ENCODE measurements at places on chromosomes 11 and 22.

GRCh38 chr22:30893434-30894370 lies 74.9 kb downstream of the MORC2 start:
- DNase-seq: no peak

DNA sequence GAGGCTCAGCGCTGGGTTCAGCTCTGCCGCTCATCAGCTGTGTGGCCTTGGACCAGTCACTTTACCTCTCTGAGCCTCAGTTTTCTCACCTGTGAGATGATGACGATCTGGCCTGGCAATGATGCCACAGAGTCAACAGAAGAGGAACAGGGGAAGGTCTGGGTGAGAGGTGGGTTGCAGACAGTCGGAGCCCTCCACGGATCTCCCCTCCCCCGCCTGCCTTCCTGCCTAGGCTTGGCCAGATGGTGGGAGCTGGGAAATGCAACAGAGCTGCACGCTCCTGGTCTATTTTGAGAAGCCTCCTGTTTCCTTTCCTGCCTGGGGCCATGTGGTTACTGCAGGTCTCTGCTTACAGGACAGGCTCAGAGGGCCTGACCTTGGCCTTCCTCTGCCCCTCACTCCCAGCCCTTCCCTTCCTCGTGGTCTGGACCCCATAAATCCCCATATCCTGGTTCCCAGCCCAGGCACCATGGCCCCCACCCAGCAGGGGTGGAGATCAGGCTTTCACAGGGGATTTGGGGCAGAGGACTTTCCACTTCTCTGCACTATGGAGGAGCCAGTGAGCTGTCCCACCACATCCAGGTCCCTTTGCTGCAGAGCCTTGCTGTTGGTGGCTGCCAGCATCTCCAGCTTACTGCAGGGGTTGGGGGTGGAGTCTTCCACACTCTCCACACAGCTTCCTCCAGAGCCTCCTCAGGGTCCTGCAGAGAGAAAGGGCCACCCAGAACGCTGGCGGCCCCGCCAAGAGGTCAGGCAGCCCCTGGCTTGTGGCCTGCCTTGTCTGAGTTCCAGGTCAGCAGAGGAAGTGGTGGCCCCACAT lies 46.9 kb downstream of the C11orf96 start:
- no peak for DNase-seq

GRCh38 chr11:36265793-36266628 lies 23.2 kb downstream of the COMMD9 start:
- DNase-seq: peak; percentile 50

DNA sequence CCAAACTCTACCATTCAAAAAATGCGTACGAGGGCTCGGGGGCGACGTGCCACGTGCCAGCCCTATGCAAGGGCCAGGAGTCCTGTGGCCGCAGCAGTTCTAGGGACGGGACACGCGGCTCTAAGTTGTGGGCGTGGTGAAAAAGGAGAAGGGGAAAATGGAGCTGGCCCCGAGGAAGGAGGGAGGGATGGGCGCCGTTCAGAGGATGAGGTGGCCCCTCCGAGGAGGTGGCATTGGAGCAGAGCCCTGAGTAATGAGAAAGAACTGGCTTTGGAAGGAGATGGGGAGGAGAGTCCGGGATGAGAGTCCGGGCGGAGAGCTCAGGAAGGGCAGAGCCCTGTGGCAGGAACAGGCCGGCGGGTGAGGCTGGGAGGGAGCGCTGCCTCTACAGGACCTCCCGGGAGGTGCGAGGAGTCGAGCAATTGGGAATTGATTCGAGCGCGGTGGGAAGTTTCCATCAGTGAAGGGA lies 21.0 kb downstream of the OTUB1 start:
- no peak for DNase-seq

GRCh38 chr11:57632116-57632515 lies 17.6 kb downstream of the YPEL4 start:
- DNase-seq: no peak

GRCh38 chr11:7520981-7521487 lies 7.2 kb downstream of the PPFIBP2 start:
- no peak for DNase-seq

GRCh38 chr22:40347300-40347699 lies 1.0 kb downstream of the ADSL start:
- DNase-seq: no peak

GRCh38 chr11:11230802-11231562 lies 122.1 kb downstream of the CSNK2A3 start:
- no peak for DNase-seq

DNA sequence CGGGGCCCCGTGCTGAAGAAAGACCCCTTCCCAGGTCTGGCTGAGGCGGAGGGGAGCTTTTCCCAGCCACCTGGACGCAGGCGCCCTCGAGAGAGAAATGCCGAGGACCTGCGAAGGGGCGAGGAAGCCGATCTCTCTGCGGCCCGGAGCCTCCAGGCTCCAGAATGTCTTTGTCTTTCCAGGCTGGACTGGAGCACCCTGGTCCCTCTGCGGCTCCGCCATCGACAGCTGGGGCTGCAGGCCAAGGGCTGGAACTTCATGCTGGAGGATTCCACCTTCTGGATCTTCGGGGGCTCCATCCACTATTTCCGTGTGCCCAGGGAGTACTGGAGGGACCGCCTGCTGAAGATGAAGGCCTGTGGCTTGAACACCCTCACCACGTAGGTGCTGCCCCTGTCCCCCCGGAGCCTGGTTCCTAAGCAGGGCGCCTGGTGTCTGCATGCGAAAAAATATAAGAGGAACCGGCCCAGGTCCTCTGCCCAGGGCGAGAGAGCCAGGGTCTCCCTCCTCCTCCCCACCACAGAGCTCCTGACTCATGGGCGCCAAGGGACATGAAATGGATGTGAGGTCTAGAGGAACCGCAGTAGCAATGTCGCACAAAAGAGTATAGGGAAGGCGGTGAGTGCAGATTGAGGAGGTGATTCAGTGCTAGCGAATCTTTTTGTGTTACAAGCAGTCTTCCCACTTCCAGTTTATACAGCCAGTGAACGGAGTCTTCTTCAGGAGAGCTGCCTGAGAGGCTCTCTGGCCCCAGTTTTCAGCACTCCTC lies 11.0 kb downstream of the GLB1L2 start:
- DNase-seq: no peak

GRCh38 chr11:27795955-27796861 lies 96.0 kb upstream of the BDNF start:
- no peak for DNase-seq

- no peak for DNase-seq
Observed at GRCh38 chr11:7977232-7977917, 9.8 kb upstream of the EIF3F start.

- DNase-seq: no peak
Observed at GRCh38 chr11:101880222-101880621, 34.6 kb upstream of the CEP126 start.

GRCh38 chr11:47724041-47724729 lies 9.0 kb upstream of the AGBL2 start:
- no peak for DNase-seq

DNA sequence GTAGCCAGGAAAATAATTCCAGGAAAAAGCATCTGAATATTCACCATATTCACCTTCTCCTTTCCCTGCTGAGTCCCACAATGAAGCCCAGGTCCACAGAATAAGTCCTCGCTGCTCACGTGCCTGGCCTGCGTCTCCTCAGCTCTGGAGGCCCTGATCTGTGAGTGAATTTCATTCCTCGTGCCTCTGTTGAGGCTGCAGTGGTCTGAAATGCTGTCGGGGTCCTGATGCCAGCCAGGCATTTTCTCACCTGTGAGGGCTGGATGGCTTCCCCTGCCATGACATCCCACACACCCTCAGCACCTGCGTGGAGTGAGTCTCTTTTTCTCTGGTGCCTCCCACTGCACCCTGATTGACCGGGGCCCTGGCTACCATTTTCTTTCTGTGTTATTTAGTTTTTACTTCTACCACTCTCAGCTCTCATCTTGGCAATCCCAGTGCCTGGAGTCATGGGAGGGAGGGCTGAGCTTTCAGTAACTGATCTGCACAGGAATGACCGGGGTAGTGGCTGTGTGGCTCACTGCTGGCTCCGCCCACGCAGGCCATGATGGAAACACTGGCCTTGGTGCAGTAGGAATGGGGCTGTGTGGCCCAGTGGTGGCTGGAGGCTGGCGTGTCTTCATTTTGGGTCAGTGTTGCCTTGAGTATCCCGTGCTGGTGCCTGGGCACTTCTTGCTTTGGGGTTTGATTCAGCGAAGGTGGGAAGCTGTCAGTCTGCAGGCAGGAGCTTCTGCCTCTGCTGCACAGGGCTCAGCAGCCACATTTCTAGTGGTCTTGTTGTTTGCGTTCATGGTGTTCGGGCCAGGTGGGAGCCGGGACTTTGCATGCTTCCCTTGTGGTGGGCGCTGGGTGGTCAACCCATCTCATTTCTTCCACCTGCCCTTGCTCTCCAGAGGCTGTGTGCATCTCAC lies 807.2 kb downstream of the TBC1D22A start:
- DNase-seq: no peak

DNA sequence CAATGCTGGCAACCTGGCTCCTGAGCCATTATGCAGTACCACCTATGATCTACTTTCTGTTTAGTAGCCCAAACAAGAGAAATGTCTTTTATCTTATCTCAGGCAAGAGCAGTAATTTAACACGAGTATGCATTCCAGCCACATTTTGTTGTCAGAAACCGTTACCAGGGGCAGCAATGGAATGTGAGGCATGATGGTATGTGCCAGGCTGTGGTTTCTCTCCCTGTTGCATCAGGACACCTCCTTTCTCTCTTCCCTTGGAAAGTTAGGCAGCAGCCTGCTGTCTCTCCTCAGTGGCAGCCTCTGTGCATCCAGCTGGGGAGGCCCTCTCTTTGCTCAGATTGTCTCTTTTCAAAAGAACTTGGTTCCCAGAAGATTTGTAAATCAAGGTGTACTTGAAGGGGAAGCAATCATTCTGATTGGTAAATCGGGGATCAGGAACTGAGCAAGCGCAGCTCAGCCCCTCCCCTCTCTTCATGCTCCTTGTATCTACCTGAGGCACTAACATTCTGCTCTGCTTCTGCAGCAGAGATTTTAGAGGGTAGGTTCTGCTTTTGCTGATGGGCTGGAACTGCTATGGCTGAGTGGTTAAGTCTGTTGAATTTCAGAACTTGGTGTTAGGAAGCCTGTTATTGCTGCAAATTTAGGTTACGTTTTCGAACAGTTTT lies 229.2 kb downstream of the ADAMTS15 start:
- no peak for DNase-seq

DNA sequence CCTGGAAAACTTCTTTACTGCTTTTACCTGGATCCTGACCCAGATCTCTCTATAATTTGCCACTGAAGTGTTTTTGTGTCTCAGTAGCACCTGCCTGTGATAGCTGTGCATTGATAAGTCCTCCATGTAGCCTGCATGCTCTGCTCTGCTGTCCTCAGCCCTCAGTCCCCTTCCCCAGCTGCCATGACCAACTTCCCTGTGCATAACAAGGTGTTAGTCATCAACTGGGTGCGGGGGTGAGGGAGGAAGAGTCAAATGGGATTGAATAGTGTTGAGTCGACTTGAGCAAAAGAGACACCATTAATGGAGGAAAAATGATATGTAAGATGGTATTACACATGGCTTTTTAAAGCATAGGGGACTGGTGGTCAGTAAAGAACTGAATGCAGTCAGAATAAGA lies 92.2 kb upstream of the PLET1 start:
- DNase-seq: no peak

GRCh38 chr11:47329431-47329986 lies 23.0 kb downstream of the MYBPC3 start:
- no peak for DNase-seq

DNA sequence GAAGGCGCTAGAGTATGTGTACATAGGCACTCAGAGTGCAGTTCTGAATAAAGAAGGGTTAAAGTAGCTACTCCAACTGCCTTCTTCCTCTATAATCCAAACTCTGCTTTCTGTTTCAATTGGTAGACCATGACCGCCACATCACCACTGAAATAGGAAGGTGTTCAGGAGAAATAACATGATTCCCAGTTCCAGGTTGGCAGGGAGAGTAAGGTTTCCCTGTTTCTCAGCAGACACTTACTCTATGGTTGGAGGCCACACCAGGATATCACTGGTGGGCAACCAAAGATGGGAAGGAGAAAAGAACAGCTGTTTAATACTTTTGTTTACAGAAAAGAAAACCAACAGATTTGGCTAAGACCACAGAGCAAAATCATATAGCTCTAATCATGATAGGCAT lies 37.9 kb downstream of the PAK1 start:
- DNase-seq: no peak

- no peak for DNase-seq
Observed at GRCh38 chr11:31246451-31247165, 122.9 kb downstream of the DCDC1 start.

DNA sequence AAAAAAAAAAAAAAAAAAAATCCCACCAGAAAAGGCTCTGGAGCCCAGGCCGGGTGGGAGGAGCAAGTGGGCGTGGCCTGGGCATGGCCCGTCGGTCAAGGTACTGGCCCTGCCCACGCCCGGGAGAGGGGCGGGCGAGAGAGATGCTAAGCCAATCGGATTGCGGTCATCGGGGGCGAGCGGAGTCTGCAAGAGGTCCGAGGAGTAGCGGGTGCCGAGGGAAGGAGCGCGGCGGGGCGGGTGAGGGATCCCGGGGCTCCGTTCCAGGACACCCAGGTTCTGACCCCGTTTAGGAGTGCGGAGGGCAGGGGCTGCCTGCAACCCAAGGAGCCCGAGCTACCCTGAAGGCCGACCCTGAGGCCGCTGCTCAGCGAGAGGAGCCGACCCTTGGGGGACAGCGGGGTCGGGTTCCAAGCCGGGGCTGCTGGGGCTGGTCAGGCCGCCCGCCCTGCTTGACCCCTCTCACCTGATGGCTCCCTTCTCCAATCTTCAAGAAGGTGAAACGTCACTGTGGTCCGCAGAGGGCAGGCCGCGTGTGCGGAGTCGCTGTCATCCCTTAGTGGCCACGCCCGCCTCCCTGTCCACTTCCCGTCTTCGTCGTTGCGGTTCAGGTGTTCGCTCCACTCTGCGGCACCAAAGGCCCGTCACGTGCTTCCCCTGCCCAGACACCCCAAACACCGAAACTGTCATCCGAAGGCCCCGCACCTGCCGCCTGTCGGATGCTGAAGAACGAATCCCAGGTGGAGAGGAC lies 11.1 kb upstream of the TAB1 start:
- peak; percentile 45 for DNase-seq

- peak; percentile 31 for DNase-seq
Observed at GRCh38 chr22:30314915-30315314, 11.8 kb downstream of the TBC1D10A start.

GRCh38 chr11:19766206-19766605 lies 53.6 kb downstream of the NAV2 start:
- no peak for DNase-seq

DNA sequence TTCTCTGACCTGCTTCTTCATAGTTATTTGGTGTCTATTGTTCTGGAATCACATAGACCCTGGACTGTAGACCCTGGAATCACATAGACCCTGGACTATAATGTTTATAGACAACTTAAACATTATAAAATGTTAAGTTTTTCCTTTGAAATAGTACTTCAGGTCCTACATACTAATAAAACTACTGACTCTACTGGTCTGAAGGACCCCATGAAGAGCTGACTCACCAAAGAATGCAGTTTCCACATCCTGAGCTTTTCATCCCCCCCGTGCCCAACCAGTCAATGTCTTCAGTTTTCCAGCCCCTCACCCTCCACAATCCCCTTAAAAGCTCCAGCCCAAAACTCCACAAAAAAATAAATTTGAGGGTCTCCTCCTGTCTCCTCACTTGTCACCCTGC lies 6.6 kb upstream of the PLEKHA7 start:
- no peak for DNase-seq

All from stimulated activated CD4-positive, alpha-beta T cell treated with anti-CD3 and anti-CD28 coated beads, Interleukin-1b, Interleukin-23, amount 100 ng/mL, for 4 hours (primary cell).